CD8-positive, alpha-beta memory T cell (primary cell): ENCODE measurements at places on chromosomes 3 and 15.

DNA sequence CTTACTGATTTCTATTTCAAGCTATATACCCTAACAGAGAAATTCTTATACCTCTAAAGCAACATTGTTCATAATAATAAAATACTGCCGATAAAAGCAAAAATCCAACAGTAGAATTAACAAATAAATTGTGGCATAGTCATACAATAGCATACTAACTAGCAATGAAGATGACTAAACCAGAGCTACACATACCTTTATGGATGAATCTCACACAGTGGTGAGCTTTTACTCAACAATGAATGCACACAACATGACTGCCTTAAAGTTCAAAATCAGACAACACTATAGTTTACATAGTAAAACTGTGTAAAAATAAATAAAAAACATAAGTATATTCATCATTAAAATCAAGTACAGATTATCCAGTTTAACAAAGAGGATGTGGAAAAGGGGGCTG, 99.1 kb downstream of the NR1I2 start:
- no peak for DNase-seq

DNA sequence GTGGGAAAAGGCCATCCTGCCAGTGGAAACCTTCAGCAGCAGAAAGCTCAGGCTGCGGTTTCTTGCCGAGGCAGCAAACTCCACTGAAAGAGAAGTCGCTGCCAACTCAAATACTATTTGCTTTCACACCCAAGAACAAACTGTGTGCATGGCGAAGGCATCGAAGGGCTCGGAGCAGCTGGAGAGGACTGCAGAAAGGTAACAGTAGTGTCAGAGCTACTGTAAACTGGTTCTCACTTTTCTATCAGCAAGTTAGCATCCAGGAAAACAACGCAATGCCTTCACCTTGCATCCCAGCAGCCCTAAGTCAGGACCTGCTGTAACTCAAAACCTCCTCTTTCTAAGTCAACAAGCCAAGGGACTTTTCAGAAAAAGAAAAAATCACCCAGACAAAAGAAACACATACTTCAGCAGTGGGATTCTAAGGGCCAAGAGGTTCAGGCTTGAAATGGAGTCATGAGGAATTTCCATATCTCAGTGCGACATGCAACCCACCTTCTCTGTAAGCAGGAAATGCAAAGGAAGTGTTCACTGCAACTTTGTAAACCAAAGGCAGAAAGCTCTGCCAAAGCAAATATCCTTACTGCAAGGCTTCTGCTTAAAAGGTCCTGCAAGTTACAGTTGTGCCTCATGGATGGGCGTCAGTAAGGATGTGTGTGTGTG, 193.5 kb downstream of the FOXP1 start:
- no peak for DNase-seq

DNA sequence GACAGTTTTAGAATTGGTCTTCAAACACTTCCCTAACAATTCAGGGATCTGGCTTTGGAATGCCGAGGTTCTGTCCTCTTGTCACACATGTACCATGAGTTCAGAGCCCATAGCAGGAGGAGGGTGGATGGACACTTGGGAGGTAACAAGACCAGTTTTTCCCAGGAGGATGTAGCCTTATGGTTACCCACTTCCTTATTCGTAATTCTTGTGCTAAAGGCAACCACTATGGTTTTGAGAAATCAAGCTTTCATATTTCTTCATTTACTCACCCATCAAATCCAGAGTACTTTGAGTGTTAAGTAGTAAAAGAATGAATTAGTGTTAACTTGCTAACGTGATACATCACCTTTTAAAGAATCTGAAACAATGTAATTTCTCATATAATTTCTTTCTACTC, 479.6 kb upstream of the ALCAM start:
- no peak for DNase-seq

- DNase-seq = peak; percentile 38
Observed at GRCh38 chr3:71495708-71496472, 87.6 kb downstream of the FOXP1 start.

DNA sequence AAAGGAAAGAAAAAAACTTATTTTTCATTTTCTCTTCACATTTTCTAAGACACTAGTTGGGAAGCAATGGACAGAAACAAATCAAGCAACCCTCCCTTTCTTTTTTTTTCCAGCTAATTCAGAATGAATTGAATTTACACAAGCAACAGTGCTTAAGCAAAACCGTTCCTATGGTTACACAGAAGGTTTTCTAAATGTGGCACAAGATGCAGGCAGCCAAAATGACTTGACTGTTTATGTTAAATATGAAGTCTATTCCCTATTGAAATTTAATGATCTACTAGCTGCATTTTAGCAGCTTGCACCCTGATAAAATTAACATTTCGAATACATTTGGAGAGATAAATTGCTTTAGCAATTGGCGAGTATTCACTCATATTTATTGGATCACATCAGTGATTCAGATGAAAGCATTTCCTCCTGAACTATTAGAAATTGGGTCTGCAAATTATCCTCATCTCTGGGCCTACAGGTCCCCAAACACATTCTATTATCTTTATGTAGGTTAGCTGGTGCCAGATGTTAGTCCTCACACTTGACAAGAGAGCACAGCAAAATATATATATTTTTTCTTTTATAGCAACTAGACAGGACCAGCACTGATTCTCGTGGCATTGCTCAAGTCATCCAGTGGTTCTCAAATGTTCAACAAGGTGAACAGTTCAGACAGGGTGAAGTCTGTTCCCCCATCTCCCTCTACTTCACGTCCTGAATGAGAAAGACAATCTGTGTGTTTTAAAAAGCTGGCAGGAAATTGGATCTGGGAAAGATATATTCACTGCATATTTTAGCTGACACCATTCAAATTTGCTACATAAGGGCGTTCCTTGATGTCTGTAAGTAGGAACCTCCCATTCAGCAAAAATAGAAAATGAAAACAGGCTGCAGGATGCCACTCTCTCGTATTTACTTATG, 463.6 kb upstream of the KCNMB2 start:
- DNase-seq = no peak

DNA sequence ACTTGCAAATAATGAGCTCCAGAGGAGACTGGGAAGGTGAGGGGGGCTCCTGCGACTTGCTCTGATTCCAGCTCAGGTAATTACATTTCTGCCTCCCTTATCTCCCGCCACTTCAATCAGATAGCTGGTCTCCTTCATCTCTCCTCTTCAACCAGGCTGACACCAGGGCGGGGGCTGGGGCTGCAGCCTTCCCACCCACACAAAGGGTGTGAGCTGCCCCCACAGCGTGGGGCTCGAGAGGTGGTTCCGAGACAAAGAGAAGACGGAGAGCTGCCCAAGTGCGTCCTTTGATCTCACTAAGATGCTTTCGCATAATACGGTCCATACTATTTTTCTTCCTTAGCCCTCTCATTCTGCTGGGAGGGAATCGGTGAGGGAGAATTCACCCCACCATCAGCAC, 139.7 kb downstream of the NSMCE3 start:
- no peak for DNase-seq

- DNase-seq = no peak
Observed at GRCh38 chr15:86165265-86166211, 85.9 kb downstream of the AGBL1 start.

DNA sequence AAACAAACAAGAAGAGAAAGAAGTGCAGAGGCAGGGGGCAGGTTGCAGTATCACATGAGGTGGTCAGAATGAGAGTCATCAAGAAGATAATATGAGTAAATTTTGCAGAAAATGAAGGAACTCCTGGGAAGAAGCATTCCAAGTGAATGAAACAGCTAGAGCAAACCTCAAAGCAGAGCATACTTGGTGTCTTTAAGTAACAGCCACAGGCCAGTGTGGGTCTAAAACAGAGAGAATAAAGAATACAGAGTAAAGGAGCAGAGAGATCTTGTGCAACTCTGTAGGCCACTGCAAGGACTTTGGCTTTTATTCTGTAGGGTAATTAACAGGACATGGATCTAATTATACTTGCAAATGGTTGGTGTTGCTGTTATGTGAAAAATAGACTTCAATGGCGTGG, 81.3 kb downstream of the STAC start:
- DNase-seq = no peak

DNA sequence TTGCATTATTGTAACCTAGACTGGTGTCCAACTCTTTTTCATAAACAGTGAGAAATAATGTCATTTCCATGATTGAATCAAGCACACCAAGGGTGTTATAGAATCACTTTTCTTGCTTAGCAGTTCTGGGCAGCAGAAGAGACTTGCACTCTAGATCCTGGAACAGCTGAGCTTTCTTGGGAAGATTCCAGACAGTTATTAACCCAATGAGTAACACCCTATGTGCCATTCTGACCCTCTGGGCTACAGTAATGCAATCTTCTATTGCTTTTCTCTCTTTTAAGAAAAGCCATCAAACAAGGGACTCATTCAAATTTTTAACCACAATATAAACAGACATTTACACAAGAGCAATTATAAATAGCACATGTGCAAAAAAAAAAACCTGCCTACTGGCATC, 39.3 kb upstream of the USP3 start:
- no peak for DNase-seq
